ENCODE measurements at places on chromosomes 7 and 10. TPM values are rescaled to one million over a fixed set of nuclear protein-coding genes. Genes with fewer than 3 reads are reported as not detected.

Gene TMEM229A
- not detected for total RNA-seq

Gene AP3M1
- total RNA-seq = 21.2 TPM

Gene FKBP6
- not detected for total RNA-seq

Gene CFAP69
- total RNA-seq = 1.3 TPM

Gene PNLIPRP2
- not detected for total RNA-seq

Gene ERCC6
- 7.3 TPM for total RNA-seq

Gene TMEM273
- total RNA-seq = 68.0 TPM

Gene LRMDA
- 13.5 TPM for total RNA-seq

Gene BNIP3
- 66.8 TPM for total RNA-seq

Gene CALHM1
- not detected for total RNA-seq

Gene DRGX
- total RNA-seq = not detected

Gene MBL2
- total RNA-seq = not detected

Gene NRG3
- 10.6 TPM for total RNA-seq

Gene MAT1A
- not detected for total RNA-seq

Gene CLDN3
- 2.6 TPM for total RNA-seq

Gene SH2D4B
- total RNA-seq = 0.16 TPM

Gene SKAP2
- total RNA-seq = 9.9 TPM

Gene PRSS37
- total RNA-seq = not detected

Gene PMPCB
- 44.8 TPM for total RNA-seq

Gene ANKRD1
- total RNA-seq = 1,685 TPM

Gene GBX1
- not detected for total RNA-seq

Gene TRPV6
- total RNA-seq = not detected

Gene HTR7
- under 0.01 TPM for total RNA-seq

Gene SORCS1
- total RNA-seq = not detected

Gene LIPN
- total RNA-seq = not detected

Gene TAS2R41
- total RNA-seq = not detected

Gene GRM8
- total RNA-seq = not detected

Gene GPR141
- 0.88 TPM for total RNA-seq

Gene THSD7A
- 27.2 TPM for total RNA-seq
